ENCODE measurements at places on chromosomes 1 and 21. TPM values are rescaled to one million over a fixed set of nuclear protein-coding genes. Genes with fewer than 3 reads are reported as not detected.
A peak's percentile ranks its signal among the peaks of the same experiment; 100 is the strongest.

DNA sequence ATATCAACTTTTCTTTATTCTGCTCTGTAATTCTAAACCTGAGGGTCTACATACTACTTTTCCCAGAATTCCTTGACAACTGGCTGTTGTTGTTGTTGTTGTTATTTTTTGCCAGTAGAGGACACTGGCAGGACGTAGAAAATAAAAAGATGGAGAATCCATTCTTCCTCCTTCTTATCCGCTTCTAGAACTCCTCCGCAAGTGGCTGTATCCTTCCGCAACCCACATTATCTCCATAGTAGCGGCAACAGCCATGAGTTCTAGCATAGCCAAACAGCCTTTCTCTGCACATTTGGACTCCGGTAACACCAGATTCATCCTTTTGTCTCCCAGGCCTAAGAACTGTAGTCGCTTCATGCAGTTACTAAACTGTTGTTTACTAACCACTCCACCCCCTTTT, 91.1 kb upstream of the CACHD1 start:
- DNase-seq: no peak

- no peak for DNase-seq
Observed at GRCh38 chr1:225449774-225450173, 21.9 kb upstream of the LBR start.

- no peak for DNase-seq
Observed at GRCh38 chr1:110605901-110606656, at the start of gene KCNA2. TSS of gene KCNA2 (minus strand) at chr1:110606358. CDS start at chr1:110604782, 1,576 bp downstream.

- DNase-seq: no peak
Observed at GRCh38 chr1:177830531-177831135, 139.2 kb downstream of the SEC16B start.

GRCh38 chr1:115240297-115240696, 97.8 kb downstream of the NGF start:
- no peak for DNase-seq

DNA sequence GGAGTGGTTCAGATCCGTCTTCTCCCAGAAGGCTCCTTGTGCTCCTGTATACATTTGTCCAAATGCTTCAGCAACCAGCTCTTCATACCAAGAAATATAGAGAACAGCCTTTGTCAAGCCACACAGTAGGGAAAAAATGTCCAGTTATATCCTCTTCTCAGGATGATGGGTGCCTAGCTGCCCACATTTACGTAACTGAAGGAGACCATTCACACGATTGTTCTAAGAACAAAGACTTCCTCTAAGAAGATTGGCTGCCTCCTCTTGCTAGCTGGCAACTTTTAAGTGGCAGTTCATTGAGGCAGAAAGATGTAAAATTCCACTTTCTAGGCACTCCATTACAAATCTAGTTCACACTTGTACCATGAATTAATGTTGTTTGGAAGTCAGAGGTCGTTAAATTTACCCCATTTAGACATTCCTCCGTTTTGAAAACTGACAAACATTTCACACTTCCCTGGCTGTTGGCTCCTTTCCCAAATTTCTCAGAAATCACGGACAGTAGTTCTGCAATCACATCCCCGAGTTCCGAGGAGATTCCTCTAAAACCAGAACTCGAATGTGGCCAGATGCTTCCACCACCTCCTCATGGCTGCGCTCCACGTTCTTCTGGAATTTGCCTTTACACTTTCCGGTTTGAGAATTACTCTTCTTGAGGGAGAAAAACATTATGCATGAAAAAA, 45.6 kb upstream of the CSF1 start:
- no peak for DNase-seq

DNA sequence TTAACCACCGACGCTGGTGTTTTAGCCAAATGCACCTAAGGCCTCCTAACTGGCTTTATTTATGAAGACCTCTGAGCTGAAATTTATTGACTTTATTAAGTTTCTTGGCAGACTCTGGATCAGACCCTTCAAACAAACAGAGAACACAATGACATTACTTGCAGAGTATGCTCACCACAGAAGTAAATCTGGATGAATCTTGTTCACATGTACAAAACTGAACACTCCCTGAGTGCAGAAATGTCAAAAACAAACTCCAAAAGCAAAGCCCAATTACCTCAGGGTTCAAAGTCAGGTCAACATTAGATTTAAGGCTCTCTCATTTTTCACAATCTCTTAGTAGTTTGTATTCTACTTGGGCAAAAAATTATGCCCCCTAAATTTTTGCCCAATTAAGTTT, 218.6 kb downstream of the SLC45A1 start:
- DNase-seq: no peak

- DNase-seq: no peak
Observed at GRCh38 chr1:110259770-110260169, 49.7 kb downstream of the KCNC4 start.

- DNase-seq: no peak
Observed at GRCh38 chr1:89931964-89932363, 62.9 kb upstream of the ZNF326 start.

DNA sequence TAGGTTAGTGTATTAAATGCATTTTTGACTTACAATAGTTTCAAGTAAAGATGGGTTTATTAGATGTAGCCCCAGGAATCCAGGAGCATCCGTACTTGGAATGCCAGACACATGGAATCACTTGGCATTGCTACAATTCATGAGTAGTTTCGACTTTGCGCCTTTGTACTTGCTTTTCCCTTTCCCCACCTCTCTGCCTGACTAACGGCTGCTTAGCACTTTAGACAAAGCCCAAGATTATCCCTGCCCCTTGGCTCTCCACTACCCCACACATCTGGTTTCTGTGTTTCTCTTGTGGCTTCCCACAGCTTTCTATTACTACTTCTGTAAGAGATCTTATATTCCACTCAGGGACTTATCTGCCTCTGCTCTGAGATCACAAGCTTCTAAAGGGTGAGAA, 397.7 kb upstream of the POU3F1 start:
- DNase-seq: no peak

- DNase-seq: no peak
Observed at GRCh38 chr1:108877348-108878159, 769 bp downstream of the GPSM2 start.

DNA sequence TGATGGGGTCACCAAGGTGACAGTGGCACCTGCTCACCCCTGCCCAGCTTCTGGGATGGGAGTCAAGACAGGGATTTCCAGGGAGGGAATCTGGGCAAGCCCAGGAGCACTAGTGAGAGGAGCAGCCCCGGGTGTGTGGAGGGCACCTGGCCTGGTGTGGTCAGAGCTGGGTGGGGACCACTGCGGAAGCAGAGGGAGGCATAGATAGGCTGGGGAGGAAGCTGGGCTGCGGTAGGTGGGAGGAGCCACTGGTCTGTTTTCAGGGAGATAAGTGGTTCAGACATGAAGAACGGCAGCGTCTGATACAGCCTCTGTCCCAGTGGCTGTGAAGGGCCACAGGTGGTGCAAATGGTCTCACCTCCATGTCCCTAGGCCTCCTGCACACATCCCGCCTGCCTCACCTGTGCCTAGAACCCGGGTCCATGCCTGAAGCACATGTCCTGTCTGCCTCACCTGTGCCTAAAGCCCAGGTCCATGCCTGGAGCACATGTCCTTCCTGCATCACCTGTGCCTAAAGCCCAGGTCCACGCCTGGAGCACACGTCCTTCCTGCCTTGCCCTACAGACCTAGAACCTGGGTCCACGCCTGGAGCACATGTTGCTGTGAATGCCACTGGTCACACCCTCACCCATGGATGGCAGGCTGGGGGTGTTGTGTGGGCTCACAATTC, 325.9 kb upstream of the AJAP1 start:
- no peak for DNase-seq

- DNase-seq: no peak
Observed at GRCh38 chr21:36199021-36199420, 42.4 kb downstream of the DOP1B start.

DNA sequence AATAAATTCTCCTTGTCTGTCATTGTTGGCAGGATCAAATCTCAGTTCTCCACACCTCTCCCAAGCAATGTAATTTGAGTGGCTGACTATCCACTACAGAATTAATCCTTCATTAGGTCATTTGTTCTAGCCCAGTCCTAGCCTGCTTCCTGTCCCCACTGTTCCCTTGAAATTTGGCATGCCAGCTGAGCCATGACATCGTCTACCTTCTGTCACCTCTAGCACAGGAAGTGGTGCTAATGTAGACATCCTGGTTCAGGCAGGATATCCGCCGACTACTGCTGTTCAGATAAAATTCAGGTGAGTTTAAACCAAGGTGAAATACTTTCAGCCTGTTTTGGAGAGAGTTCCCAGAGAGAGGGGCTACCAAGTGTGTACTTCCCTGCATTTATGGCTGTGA, 5.9 kb downstream of the CHRM3 start:
- no peak for DNase-seq

DNA sequence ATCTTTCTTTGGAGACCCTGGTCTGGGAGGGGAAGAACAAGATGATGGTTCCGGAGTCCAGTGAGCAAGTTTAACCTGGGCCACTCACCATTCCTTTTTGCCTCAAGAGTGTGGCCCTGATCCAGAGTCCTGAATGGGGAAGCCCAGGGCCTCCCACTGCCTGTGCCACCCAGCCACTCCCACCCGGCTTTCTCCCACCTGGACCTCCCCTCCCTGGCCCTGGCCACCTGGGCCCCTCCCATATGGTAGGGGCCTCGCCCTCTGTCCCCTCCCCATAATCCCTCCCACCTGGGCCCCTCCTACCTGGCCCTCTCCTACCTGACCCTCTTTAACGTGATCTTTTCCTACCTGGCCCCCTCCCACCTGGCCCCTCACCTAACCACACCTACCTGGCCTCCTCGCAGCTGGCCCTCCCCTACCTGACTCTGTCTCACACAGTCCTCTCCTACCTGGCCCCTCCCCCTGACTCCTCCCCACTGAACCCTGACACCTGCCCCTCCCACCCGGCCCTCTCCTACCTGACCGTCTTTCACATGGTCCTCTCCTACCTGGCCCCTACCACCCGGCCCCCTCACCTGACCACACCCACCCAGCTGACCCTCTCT, 220.7 kb upstream of the VAMP3 start:
- no peak for DNase-seq

GRCh38 chr1:71307451-71307850, 226.6 kb upstream of the ZRANB2 start:
- DNase-seq: no peak

- no peak for DNase-seq
Observed at GRCh38 chr1:27575840-27576331, 28.1 kb downstream of the AHDC1 start.

- no peak for DNase-seq
Observed at GRCh38 chr1:8866173-8866791, 12.2 kb downstream of the ENO1 start.

- DNase-seq: no peak
Observed at GRCh38 chr1:19055701-19056100, 99.2 kb upstream of the IFFO2 start.

- no peak for DNase-seq
Observed at GRCh38 chr1:22461678-22462527, 10.3 kb downstream of the ZBTB40 start.

GRCh38 chr1:176766779-176767178, 303.8 kb downstream of the PAPPA2 start:
- DNase-seq: no peak

DNA sequence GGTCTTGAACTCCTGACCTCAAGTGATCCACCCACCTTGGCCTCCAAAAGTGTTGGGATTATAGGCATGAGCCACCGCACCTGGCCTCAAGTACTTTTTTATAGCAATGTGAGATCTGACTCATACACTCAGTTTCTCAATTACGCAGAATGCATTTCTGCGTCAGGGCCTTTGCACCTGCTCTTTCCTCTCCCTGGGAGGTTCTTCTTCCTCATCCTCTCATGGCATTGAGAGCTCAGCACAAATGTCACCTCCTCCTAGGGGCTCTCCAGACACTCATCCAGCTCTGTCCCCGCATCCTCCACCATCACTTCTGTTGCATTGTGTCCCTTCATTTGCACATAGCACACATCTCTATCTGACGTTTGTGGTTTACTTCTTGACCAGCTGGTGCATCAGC, 418.8 kb downstream of the PTPRU start:
- DNase-seq: no peak

DNA sequence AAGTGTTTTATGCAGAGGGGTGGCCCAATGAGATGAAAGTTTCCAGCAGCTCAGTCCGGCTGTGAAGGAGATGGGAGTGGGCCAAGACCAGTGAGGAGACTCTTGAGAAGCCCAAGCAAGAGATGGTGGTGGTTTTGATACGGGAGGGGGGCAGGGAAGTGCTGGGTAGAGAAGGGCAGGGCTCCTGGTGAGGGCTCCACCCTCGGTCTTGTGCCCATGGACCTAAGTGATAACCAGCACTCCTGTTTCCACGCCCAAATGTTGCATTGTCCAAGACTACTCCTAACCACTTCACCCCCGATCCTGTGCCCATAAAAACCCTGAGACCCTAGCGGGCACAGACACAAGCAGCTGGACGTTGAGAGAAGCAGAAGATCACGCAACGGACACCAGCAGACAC, 140.9 kb downstream of the MIS18A start:
- DNase-seq: peak; percentile 55

DNA sequence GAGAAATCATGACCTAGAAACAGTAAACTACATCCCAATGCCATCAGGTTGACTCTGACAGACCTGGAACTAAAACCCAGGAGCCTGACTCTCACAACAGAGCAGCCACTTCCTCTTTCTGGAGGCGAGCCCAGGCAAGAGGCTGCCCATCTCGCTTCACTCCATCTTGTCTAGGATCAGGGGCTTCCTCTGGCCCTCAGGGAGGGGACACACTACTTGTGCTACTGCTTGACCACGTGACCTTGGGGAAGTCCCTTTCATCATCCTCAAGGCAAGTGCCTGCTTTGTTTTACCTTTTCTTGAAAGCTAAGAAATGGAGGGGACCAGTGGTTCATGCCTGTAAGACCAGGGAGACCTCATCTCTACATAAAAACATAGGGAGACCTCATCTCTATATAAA, 2.6 kb upstream of the TENT5B start:
- no peak for DNase-seq

DNA sequence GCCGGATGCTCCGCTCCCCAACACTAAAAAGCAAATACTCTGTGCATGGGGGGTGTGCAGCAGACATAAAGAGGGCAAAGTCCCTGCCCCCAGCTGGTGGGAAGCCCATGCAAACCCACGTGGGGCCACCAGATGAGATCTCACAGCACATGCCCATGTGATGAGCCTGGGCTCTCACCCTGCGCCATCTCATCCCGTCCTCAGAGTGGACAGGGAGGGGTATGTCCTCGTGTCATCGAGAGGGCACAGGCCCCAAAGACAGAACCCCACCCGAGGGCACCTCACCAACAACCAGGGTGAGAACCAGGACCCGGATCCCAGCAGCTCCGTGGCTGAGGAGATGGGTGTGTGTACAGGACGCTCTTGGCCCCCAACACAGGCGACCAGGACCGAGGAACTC, 25.1 kb upstream of the ARHGEF16 start:
- DNase-seq: no peak

Gene RPF1
- 16.8 TPM for total RNA-seq

Gene SPRR5
- not detected for total RNA-seq

Gene RIIAD1
- not detected for total RNA-seq

Gene EXTL1
- under 0.01 TPM for total RNA-seq

Gene FAM72A
- 10.8 TPM for total RNA-seq

Gene CYP4Z1
- total RNA-seq: 0.09 TPM

Gene LCE1C
- not detected for total RNA-seq

Gene CAPN2
- 11.2 TPM for total RNA-seq

Gene CADM3
- 0.14 TPM for total RNA-seq

Gene TEDDM1
- not detected for total RNA-seq

Gene PRR9
- not detected for total RNA-seq

Gene TRIM58
- total RNA-seq: 0.17 TPM
